ENCODE measurements at places on chromosomes 3 and 15.
A peak's percentile ranks its signal among the peaks of the same experiment; 100 is the strongest.

GRCh38 chr3:70703305-70704102, 391.1 kb upstream of the MDFIC2 start:
- H3K27me3 ChIP-seq: peaks cover 56% of the 10 kb centered on the region
- peaks cover 6% of the 10 kb centered on the region for H3K36me3 ChIP-seq
- H3K4me3 ChIP-seq: peak overlapping the region; percentile 3
- peak overlapping the region; percentile 41 for H3K27ac ChIP-seq
- DNase-seq: no peak

DNA sequence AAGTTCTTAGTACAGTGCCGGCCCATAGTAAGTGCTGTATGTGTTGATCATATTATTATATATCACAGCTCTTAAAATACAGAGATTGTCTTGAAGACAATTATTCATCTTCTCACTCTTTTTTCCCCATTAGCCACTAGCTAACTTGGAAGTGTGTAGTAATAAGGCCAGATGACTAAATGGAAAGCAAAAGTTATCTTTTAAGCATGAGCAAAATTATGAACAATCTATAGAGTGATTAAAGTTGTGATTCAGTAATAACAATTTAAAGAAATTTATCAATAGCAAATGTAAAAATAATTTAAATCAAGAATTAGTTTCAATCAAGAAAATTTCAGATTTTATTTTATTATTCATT, 630.9 kb upstream of the TBL1XR1 start:
- H3K4me3 ChIP-seq: no peak overlapping the region
- DNase-seq: no peak
- no peaks in the 10 kb centered on the region for H3K36me3 ChIP-seq
- H3K27me3 ChIP-seq: no peaks in the 10 kb centered on the region
- H3K4me1 ChIP-seq: peaks cover 11% of the 10 kb centered on the region
- no peak overlapping the region for H3K27ac ChIP-seq

- H3K27me3 ChIP-seq: no peaks in the 10 kb centered on the region
- no peak for DNase-seq
- no peaks in the 10 kb centered on the region for H3K36me3 ChIP-seq
- no peak overlapping the region for H3K4me3 ChIP-seq
- H3K4me1 ChIP-seq: peaks cover 21% of the 10 kb centered on the region
- no peak overlapping the region for H3K27ac ChIP-seq
Measured at GRCh38 chr15:83062768-83063180, 4.3 kb downstream of the BTBD1 start.

DNA sequence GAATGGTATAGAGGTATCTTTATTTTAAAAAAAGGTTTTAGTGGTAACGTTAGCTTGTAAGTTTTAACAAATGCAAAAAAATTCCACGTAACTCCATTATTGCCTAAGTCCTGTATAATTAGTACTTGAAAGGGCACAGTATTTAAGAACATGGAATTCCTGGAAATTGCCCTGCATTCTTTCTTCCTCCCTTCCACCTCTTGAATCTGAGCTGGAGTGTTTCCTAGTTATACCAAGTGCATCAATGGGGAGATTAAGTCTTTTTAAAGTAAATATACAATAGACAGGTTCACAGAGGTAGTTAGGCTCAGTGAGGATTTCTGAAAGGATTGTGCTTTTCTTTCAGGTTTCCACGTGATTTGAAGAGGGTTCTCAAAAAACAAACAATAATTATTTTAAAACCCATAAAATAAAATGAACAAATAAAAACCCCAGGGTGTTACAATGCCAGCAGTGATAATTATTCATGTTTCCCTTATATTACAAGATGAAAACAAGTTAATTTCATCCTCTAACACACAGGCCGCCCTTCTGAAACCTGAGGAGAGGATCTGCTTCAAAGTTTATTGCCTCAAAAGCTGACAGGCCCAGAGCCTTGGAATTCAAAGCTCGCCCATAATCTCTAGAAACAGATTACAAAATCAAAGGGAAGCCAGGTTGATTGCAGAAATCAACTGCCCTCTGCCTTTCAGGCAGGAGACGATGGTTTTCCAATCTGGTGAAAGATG, 128.8 kb upstream of the LMOD3 start:
- DNase-seq: no peak
- H3K27me3 ChIP-seq: peaks cover 4% of the 10 kb centered on the region
- H3K4me1 ChIP-seq: peaks cover 12% of the 10 kb centered on the region
- H3K27ac ChIP-seq: no peak overlapping the region

DNA sequence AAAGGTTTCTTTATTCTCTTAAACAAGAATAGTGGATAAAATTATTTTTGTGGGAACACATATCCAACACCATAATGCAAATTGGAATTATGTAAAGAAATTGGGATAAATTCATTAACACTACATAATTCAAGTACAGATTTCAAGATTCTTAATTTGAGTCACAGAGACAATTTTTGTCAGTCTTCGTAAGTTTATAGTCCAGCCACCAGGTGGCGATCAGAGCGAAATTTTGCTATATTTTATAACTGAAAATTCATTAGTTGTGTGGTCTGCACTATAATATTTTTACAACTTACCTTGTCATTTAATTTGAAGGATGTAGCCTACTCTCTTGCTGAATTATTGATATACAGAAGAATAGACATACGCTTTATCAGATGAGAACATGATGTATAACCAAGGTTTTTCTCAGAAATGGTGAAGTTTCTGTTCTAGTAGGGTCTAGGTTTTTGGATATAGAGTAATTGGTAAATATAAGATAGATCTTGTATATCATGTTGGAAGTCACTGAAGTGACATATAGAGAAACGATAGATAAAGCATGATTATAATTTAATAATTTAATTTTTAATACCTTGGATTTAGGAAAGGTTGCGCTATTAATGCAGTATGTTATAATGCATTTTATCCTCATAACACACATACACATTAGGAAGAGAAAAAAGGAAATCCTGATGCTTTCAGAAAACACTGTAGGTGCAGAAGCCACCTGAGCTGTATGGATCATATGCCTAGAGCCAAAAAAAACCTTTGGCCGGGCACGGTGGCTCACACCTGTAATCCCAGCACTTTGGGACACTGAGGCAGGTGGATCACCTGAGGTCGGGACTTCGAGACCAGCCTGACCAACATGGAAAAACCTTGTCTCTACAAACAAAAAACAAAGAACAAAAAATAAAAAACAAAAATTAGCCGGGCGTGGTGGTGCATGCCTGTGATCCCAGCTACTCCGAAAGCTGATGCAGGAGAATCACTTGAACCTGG, 31.7 kb downstream of the PLSCR4 start:
- H3K4me3 ChIP-seq: no peak overlapping the region
- H3K27ac ChIP-seq: no peak overlapping the region
- H3K4me1 ChIP-seq: peaks cover 10% of the 10 kb centered on the region
- H3K27me3 ChIP-seq: peaks cover 24% of the 10 kb centered on the region
- DNase-seq: peak; percentile 14

DNA sequence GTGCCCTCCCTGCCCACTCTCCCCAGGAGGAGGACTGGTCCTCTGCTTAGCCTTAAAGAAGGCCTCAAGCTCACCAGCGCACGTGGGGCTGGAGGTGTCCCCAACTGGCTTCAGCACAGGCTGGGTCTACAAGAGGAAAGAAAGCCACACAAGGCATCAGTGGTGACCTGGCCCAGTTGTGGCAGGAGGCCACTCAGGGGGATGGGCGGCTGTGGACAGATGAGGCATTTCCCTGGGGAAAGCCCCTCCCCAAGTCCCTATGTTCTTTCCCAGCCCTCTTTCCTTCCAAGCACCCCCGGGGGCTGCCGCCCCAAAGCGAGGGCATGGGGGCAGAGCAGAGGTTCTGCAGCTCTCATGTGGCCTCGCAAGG, 155.2 kb upstream of the TLE3 start:
- H3K27me3 ChIP-seq: no peaks in the 10 kb centered on the region
- no peak overlapping the region for H3K27ac ChIP-seq
- no peak for DNase-seq
- H3K4me3 ChIP-seq: no peak overlapping the region

GRCh38 chr3:99720985-99721632, 82.7 kb downstream of the COL8A1 start:
- no peak overlapping the region for H3K4me3 ChIP-seq
- no peak overlapping the region for H3K27ac ChIP-seq
- no peaks in the 10 kb centered on the region for H3K4me1 ChIP-seq
- no peak for DNase-seq

GRCh38 chr3:129101370-129102138, 20.1 kb downstream of the RAB43 start:
- H3K36me3 ChIP-seq: peaks cover 9% of the 10 kb centered on the region
- peak overlapping the region; percentile 41 for H3K27ac ChIP-seq
- no peaks in the 10 kb centered on the region for H3K27me3 ChIP-seq
- no peak overlapping the region for H3K4me3 ChIP-seq
- H3K4me1 ChIP-seq: peaks cover 52% of the 10 kb centered on the region

DNA sequence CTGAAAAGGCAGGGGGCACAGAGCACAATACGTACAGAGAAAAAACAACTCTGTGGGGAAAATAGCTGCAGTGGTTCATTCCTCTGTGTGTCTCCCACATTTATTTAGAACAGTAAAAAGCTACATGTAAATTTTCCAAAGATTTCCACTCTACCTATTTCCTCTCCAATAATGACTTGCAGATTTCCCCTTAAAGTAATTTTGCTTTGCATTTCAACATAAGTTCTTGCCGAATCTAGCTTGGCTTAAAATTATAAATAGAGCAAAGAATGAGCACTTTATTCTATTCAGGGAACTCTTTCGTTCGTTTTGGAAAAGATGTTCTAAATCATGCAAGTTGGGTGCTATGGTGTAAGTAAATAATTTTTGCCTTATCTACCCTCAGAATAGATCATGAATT, 58.2 kb upstream of the NR2E3 start:
- peaks cover 2% of the 10 kb centered on the region for H3K36me3 ChIP-seq
- H3K27ac ChIP-seq: no peak overlapping the region
- H3K4me1 ChIP-seq: no peaks in the 10 kb centered on the region
- no peak for DNase-seq
- H3K4me3 ChIP-seq: no peak overlapping the region
- peaks cover 32% of the 10 kb centered on the region for H3K27me3 ChIP-seq

GRCh38 chr3:73073091-73073707, 11.7 kb downstream of the EBLN2 start:
- H3K27ac ChIP-seq: no peak overlapping the region
- H3K4me3 ChIP-seq: no peak overlapping the region
- H3K36me3 ChIP-seq: no peaks in the 10 kb centered on the region
- H3K4me1 ChIP-seq: peaks cover 17% of the 10 kb centered on the region
- no peaks in the 10 kb centered on the region for H3K27me3 ChIP-seq

GRCh38 chr3:87614998-87615397, 338.6 kb upstream of the POU1F1 start:
- H3K27me3 ChIP-seq: no peaks in the 10 kb centered on the region
- H3K4me3 ChIP-seq: no peak overlapping the region
- H3K27ac ChIP-seq: no peak overlapping the region
- no peaks in the 10 kb centered on the region for H3K4me1 ChIP-seq
- DNase-seq: no peak

- no peak overlapping the region for H3K27ac ChIP-seq
- no peak for DNase-seq
- H3K27me3 ChIP-seq: no peaks in the 10 kb centered on the region
- no peak overlapping the region for H3K4me3 ChIP-seq
- no peaks in the 10 kb centered on the region for H3K4me1 ChIP-seq
Measured at GRCh38 chr3:35519936-35520335, 119.4 kb upstream of the ARPP21 start.

DNA sequence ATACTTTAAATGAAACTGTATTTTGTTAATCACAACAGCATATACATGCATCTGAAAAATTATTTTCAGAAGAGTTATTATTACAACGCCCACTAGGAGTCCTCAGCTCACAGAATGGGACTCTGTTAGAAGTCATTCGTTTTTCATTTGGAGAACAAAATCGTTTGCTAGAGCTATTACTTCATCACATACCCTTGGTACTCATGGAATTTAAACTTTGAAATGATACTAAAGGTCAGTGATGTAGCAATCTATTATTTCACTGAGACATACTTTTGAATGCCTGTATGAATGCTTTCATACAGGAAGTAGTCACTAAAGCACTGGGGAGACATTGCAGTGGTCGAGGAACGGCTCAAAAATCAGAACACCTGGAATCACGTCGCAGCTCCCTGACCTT, 198.1 kb downstream of the MBNL1 start:
- no peak for DNase-seq
- H3K4me3 ChIP-seq: no peak overlapping the region
- peaks cover 9% of the 10 kb centered on the region for H3K4me1 ChIP-seq
- no peaks in the 10 kb centered on the region for H3K27me3 ChIP-seq
- H3K27ac ChIP-seq: no peak overlapping the region
- H3K36me3 ChIP-seq: no peaks in the 10 kb centered on the region

GRCh38 chr3:89521328-89521727, 413.9 kb downstream of the EPHA3 start:
- H3K36me3 ChIP-seq: no peaks in the 10 kb centered on the region
- H3K4me1 ChIP-seq: no peaks in the 10 kb centered on the region
- no peak overlapping the region for H3K27ac ChIP-seq
- no peak for DNase-seq
- H3K4me3 ChIP-seq: no peak overlapping the region
- H3K27me3 ChIP-seq: no peaks in the 10 kb centered on the region

- H3K4me3 ChIP-seq: no peak overlapping the region
- no peak for DNase-seq
- H3K36me3 ChIP-seq: no peaks in the 10 kb centered on the region
- H3K27ac ChIP-seq: no peak overlapping the region
- no peaks in the 10 kb centered on the region for H3K27me3 ChIP-seq
Measured at GRCh38 chr3:107683447-107683846, 160.7 kb downstream of the BBX start.

- H3K4me1 ChIP-seq: peaks cover 4% of the 10 kb centered on the region
- peaks cover 56% of the 10 kb centered on the region for H3K27me3 ChIP-seq
- no peak overlapping the region for H3K4me3 ChIP-seq
- peak; percentile 42 for DNase-seq
Measured at GRCh38 chr15:68924866-68925560, 5.3 kb upstream of the SPESP1 start.

- no peaks in the 10 kb centered on the region for H3K36me3 ChIP-seq
- H3K27me3 ChIP-seq: peaks cover 14% of the 10 kb centered on the region
- H3K4me1 ChIP-seq: no peaks in the 10 kb centered on the region
- H3K27ac ChIP-seq: no peak overlapping the region
Measured at GRCh38 chr3:57943525-57944495, 64.4 kb upstream of the FLNB start.

DNA sequence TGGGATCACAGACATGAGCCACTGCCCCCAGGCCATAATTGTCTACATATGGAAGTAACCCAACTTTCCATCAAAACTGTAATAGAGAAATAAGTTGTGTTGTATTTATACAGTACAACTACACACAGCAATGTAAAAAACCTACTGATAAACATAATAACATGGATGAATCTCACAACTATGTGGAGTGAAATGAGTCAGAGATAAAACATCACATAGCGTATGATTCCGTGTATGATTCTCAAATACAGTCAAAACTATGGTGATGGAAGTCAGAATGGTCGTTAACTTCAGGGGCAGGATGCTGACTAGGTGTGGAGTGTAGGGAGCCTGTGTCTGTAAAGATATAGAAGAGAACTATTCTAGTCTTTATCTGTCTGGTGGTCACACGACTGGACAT, 332.7 kb upstream of the SLCO3A1 start:
- no peak overlapping the region for H3K27ac ChIP-seq
- H3K4me1 ChIP-seq: peaks cover 10% of the 10 kb centered on the region

- no peak overlapping the region for H3K4me3 ChIP-seq
- H3K36me3 ChIP-seq: peaks cover 9% of the 10 kb centered on the region
- peaks cover 8% of the 10 kb centered on the region for H3K4me1 ChIP-seq
- peaks cover 54% of the 10 kb centered on the region for H3K27me3 ChIP-seq
Measured at GRCh38 chr15:99961011-99961441, 227.8 kb upstream of the LYSMD4 start.
